Neuronal stem cell (in vitro differentiated cells): ENCODE measurements at places on chromosomes 11 and 22.

- H3K4me3 ChIP-seq = no peak overlapping the region
- H3K27ac ChIP-seq = no peak overlapping the region
- peak; percentile 67 for DNase-seq
- no peaks in the 10 kb centered on the region for H3K27me3 ChIP-seq
- H3K4me1 ChIP-seq = no peaks in the 10 kb centered on the region
- no peaks in the 10 kb centered on the region for H3K36me3 ChIP-seq
Measured at GRCh38 chr22:23404689-23405365, 175.3 kb downstream of the IGLL1 start.

DNA sequence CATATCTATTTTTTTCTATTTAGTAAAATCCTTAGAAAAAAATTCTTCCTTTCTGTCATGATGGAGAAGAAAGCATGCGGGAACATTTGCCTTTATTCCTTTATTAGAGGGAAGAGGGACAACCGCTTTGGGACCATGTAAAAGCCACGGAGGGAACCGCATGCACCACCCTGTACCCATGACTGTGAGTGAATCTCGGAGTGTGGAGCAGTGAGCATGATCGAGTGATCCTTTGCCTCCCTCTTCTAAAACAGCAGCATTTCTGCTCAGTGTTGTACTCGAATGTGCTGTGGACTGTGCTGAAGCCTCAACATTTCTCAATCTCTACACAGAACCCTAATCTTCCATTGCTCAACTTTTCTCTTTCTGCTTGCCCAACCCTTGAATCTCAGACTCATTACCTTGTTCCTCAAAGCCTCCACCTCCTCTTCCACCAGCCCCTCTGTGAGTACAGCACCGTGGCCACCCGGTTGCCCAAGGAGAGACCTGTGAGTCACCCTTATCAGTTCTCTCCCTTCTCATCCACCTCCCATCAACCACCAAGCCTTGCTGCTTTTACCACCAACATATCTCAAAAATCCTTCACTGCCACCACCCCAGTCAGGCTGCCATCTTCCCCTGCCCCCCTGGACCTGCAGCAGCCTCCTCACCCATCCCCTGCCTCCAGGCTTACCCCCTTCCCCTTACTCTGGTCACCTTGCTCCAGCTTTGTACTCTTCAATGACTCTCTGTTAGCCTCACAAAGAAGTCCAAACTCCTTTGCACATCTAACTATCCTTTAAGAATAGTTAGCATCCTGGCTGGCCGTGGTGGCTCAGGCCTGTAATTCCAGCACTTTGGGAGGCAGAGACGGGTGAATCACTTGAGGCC is 103.1 kb downstream of the NAT10 start:
- no peak for DNase-seq
- peaks cover 6% of the 10 kb centered on the region for H3K4me1 ChIP-seq
- no peaks in the 10 kb centered on the region for H3K36me3 ChIP-seq
- H3K27me3 ChIP-seq = no peaks in the 10 kb centered on the region

- H3K27me3 ChIP-seq = no peaks in the 10 kb centered on the region
- no peak overlapping the region for H3K27ac ChIP-seq
- DNase-seq = no peak
- H3K36me3 ChIP-seq = no peaks in the 10 kb centered on the region
Measured at GRCh38 chr11:7341551-7341950, 89.8 kb downstream of the SYT9 start.

DNA sequence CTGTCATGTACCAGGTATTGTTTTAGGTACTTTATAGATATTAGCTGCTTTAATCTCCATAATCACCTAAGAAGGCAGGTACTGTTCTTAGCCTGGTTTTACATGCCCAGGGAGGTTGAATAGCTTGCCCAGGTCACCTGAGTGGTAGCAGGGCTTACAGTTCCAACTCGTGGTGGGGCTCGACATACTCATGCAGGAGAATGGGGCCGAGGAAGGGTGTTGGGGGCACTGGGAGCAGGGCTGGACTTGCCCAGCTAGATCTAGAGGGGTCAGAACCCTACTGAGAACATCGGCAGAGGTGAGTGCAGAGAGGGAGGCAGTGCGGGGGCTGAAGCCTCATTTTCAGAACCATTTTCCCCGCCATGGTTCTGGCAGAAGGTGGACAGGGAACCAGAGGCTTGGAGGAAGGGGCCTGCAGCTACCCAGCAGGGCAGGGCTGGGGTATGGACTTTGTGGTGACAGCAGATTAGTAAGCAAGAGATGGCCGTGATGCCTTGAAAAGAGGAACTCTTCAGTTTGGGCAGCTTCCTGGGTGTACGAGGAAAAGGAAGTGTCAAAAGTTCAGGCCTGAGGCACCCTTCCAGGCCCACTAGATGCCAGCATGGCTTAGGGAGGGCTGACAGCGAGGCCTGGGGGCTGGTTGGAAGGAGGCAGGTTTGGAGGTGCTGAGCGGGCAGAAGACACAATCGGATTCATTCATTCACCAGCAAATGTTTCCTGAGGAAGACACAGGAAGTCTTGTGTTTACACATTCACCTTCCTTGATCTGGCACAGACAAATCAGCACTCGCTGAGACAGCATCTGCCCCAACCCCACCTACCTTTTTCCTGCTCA is 54.7 kb upstream of the LYVE1 start:
- H3K27ac ChIP-seq = no peak overlapping the region
- no peaks in the 10 kb centered on the region for H3K36me3 ChIP-seq
- DNase-seq = no peak
- H3K4me1 ChIP-seq = no peaks in the 10 kb centered on the region
- no peak overlapping the region for H3K4me3 ChIP-seq

DNA sequence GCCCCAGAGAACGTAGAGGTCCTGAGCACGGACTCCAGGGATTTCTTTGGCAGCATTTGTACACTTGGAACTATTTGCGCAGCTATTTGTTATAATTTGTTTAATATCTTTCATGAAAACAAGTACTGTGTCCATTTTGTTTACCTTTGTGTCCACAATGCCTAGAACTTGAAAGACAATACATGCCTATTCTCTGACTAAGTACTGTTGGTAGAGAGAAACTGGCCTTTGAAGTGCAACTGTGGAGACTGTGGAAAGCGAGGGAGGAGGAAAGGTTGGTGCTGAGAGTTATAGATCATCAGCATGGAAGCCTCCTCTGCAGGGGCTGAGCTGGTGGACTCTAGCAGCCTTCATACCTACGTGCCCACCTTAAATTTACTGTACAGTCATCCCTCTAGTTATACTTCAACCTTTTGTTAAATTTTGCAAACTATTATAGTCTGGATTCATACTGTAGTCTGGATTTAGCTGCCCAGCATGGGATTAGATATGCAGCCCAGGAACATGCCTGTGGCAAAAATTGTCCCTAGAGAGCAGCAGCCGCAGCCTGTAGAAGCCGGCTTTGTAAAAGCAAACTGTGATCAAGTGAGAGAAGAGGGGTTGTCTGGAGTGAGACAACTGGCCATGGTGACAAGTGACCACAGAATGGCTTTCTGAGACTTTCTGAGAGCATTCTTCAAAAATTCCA is 24.2 kb upstream of the YAP1 start:
- no peaks in the 10 kb centered on the region for H3K36me3 ChIP-seq
- H3K27ac ChIP-seq = no peak overlapping the region
- no peak overlapping the region for H3K4me3 ChIP-seq

DNA sequence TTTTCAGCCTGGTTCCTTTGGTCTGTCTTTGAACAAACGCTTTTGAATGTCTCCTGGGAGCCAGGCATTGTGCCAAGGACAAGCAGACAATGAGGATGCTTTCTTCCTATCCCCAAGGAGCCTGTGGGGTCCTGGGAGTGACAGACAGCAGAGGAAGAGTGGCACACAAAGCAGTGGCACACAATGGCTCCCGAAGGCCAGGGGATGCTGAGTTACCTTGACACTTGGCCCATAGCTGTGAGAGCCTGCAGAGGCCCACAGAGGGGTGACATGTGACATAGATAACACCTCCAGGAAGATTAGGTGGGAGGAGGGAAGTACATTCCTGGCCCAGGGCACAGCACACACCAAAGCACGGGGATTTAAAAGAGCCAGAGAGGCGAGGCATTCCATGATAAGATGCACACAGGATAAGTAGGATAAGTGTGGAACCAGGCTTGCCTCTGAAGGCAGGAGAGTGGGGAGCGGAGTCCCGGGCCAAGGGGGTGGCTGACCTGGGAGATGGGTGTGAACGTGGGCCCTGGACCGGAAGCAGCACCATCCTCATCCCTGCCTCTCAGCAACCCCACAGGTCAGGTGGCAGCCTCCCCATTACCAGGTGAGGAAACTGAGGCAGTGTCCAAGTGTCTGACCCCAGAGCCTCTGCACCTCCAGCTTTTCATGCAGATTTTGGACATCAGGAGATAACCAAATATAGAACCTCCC is 6.3 kb downstream of the UPB1 start:
- no peak for DNase-seq
- H3K27me3 ChIP-seq = no peaks in the 10 kb centered on the region
- no peak overlapping the region for H3K4me3 ChIP-seq
- H3K27ac ChIP-seq = no peak overlapping the region

GRCh38 chr22:42805016-42805997 is 51.8 kb downstream of the ARFGAP3 start:
- no peak for DNase-seq
- H3K4me3 ChIP-seq = no peak overlapping the region
- peaks cover 67% of the 10 kb centered on the region for H3K36me3 ChIP-seq
- H3K27ac ChIP-seq = peak overlapping the region; percentile 51

GRCh38 chr22:36611241-36611976 is 82.4 kb upstream of the EIF3D start:
- no peak overlapping the region for H3K4me3 ChIP-seq
- peaks cover 45% of the 10 kb centered on the region for H3K27me3 ChIP-seq
- H3K27ac ChIP-seq = no peak overlapping the region
- no peaks in the 10 kb centered on the region for H3K36me3 ChIP-seq

DNA sequence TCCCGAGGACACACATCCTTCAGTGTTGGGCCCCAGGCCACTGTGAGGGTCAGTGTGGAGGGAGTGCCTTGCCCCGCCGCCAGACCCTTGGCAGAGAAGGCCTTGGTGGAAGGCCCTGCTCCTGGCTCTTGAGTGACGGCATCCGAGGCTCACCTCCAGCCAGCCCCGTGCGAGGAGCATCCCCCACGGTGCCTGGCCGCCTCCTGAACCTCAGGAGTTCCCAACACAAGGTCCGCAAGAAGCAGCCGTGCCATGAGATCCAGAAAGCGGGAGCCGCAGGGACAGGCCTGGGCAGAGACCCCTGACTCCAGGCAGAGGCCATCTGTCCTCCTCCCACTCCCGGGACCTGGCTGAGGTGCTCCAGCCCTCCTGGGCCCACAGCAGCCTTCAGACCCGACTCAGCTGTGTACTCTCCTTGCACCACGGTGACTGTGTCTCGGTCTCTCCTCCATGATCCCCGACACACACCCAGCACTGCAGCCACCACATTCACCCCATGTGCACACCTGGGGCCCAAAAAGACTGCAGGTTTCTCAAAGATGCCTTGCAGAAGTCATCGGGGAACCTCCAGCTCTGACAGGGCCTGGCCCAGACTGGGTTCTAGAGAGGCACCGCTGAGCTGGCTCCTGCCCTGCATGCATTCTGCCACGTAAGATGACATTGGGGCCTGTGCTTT is 870.2 kb downstream of the BRD1 start:
- H3K4me1 ChIP-seq = peaks cover 10% of the 10 kb centered on the region
- H3K36me3 ChIP-seq = no peaks in the 10 kb centered on the region
- no peak overlapping the region for H3K27ac ChIP-seq
- H3K4me3 ChIP-seq = no peak overlapping the region
- no peaks in the 10 kb centered on the region for H3K27me3 ChIP-seq

GRCh38 chr22:46791201-46791731 is 28.8 kb downstream of the TBC1D22A start:
- H3K27ac ChIP-seq = no peak overlapping the region
- peaks cover 31% of the 10 kb centered on the region for H3K36me3 ChIP-seq
- H3K4me1 ChIP-seq = no peaks in the 10 kb centered on the region
- H3K27me3 ChIP-seq = no peaks in the 10 kb centered on the region
- H3K4me3 ChIP-seq = no peak overlapping the region

DNA sequence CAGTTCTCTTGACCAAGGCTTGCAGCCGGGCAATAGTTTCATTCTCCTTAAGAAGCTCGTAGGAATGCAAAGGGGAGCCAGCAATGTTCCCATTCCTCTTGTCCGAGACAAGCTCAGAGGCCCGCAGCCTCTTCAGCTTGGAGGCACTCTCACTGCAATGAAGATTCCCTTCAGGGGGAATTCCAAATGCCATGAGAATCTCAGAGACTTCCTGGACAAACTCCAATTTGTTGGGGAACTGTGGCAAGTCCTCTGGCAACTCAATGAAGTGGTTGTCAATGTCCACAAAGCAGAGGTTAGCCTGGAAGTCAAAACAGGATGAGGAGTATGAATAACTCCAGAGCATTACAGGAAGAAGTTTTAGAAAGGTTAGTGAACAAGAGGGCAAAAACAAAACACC is 84.4 kb downstream of the DENND5A start:
- peaks cover 16% of the 10 kb centered on the region for H3K36me3 ChIP-seq
- H3K27me3 ChIP-seq = no peaks in the 10 kb centered on the region
- H3K4me1 ChIP-seq = no peaks in the 10 kb centered on the region

DNA sequence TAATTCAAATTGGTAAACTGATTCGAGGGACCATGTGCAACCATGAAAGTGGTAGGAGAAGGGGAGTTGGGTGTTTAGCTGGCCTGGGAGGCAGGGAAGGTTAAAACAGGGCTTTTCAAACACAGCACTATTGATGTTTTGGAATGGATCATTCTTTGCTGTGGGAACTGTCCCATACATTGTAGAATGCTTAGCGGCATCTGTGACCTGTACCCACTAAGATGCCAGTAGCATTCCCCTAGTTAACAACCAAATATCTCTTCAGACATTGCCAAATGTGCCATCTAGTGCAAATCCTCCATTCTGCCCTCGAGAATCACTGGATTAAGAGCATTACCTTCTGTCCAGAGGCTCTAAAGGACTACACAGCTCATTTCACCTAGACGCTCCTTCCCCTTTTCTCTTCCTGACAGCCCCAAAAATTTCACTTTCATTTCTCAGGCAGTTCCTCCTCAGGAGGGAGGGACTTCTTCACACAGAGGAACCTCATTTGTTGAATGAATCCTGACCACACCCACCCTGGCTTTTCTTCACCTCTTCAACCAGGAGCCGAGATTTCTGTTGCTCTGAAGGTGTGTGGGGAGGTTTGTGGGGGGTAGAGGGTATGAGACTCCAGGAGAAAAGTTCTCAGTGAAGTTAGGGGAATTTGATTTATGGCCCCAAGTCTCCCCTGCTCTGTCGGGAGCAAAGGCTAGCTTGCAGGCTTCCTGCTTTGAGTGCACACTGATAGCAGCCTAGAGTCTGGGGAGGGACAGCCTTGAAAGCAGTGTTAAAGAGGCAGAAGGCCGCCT is at the start of gene TRIM34:
Gene TRIM34 (plus strand): TSS at position 513 of the 791 bp plus-strand sequence. CDS start 7,331 bp downstream, outside the sequence.
- no peaks in the 10 kb centered on the region for H3K27me3 ChIP-seq
- no peak within 1 kb of the TSS for H3K27ac ChIP-seq
- no peaks in the 10 kb centered on the region for H3K36me3 ChIP-seq
- peak; percentile 11 for DNase-seq

DNA sequence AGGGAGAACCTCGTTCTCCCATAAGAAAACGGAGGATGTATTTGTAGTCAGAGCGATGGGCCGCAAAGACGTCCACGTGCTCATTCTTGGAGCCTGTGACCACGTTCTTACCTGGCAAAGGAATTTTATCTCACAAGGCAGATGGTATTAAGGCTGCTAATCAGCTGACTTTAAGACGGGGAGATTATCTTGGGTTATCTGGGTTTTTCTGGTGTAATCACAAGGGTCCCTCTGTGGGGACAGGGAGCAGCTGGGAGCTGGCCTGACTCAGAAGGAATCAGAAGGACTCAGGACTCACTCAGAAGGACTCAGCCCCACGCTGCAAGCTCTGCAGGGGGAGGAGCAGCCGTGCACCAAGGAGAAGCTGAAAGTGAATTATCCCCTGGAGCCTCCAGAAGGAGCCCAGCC is 7.5 kb upstream of the SIGIRR start:
- no peak overlapping the region for H3K4me3 ChIP-seq
- H3K36me3 ChIP-seq = no peaks in the 10 kb centered on the region
- DNase-seq = no peak
- peaks cover 18% of the 10 kb centered on the region for H3K27me3 ChIP-seq
- no peaks in the 10 kb centered on the region for H3K4me1 ChIP-seq
- no peak overlapping the region for H3K27ac ChIP-seq
